Activated CD4-positive, alpha-beta T cell treated with anti-CD3 and anti-CD28 coated beads, Interleukin-2, amount 10 ng/mL, durations not matched to agents 24 days and 14 days (primary cell): ENCODE measurements at places on chromosomes 16 and 17. TPM values are rescaled to one million over a fixed set of nuclear protein-coding genes. Genes with fewer than 3 reads are reported as not detected.
A peak's percentile ranks its signal among the peaks of the same experiment; 100 is the strongest.

GRCh38 chr17:29722411-29723198, 99.9 kb upstream of the CORO6 start:
- peak; percentile 79 for DNase-seq

DNA sequence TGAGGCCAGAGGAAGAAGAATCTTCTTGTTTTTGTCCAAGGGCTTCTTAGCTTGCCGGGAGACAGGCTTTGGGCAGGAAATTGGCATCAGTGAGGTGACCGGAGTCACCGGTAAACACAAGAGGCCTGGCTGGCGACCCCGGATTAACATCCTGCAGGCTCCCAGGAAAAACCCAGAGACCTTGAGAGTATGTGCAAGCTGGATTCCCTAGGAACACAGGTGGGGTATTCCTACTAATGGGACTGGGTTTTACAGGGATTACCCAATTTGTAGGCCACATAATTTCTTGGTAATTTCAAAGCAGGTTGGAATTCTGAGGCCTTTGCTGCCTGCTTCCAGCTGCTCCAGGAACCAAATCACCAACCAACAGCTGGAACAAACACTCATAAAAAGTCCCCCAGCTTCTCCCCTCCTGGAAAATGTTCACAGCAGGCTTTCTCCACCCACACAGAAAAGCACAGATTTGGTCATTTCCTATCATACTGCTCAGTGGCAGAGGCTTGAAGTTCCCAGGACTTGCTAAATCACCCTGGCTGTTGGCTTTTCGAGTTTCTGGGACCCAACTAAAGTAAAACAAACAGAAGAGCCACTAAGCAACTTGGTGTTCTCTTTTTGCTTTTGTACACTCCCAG, 258.8 kb downstream of the IRF8 start:
- DNase-seq = no peak

- DNase-seq = no peak
Measured at GRCh38 chr16:17526956-17527937, 56.5 kb upstream of the XYLT1 start.

GRCh38 chr16:12132290-12132689, 155.8 kb downstream of the SNX29 start:
- DNase-seq = no peak

DNA sequence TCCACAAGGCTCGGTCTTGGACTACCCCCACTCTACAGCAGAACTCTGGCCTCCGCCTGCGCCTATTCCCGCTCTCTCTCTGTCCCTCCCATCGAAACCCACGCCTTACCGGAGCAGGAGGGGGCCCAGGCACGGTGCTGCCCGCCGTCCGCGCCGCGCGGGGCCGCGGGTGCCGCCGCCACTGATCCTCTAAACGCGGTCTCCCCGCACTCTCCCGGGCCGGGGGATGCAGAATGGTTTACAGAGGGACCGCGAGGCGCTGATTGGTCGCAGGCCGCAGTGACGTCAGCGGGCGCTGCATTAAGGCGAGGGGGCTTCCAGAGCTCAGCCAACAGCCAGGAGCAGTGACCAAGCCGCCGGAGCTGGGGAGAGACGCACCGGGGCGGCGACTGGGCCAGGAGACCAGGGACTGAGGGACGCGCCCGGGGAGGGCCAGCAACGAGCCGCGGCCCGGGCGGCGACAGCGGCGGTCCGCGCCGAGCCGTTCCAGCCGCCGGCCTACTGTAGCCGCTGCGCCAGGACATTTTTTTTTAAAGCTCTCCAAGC, 747 bp upstream of the LHX1 start:
- peak; percentile 63 for DNase-seq

DNA sequence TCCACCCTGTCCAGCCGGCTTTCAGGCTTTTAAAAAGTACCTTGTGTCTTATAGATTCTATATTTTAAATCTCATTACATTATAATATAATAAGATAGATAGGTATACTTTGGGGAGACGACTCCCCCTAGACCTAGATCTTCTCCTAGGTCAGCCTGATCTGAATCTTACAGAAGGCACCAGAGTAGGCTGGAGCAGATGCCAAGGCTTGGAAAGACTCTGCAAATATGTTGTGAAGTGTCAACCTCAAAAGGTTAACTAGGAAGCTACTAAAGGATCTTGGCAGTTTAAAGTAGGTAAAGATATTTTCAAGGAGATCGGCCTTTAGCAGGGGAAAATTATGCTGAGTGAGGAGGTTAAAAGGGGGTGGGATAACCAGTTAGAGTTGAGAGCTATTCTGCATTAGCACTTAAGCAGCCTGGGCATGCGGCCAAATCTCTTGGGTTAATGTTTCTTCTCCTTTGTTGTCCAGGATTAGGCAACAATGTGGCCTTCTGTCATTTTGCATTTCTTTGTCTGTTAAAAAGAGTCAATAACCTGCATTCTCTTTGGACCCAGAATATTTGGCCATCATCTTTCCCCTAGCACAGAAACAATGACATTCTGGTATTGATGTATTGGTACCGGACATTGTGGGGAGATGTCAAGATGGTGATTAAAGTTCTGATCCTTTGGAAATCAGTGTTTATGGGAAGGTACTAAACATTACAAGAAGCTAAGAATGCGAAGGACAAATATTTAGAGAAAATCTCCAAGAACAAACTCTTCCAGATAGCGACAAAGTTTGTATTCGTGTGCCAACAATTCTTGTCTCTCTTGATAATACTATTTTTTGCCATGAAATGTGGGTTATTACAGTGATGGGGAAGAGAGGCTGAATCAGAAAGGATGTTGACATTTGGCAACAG, 51.2 kb upstream of the DHX40 start:
- no peak for DNase-seq

DNA sequence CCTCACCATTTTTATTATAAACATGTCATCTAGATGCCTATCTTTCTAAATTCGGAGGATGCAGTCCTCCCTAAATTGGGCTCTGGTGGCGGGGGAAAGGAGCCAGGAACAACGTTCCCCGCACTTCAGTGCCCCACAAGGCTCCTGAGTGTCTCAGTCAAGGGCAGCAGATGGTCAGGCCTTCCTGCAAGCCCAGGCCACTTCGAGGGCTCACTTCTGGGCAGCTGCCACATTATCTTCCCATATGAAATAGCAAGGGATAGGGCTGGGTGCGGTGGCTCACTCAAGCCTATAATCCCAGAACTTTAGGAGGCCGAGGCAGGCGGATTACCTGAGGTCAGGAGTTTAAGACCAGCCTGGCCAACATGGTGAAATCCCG, 32.3 kb downstream of the FBXO31 start:
- no peak for DNase-seq

DNA sequence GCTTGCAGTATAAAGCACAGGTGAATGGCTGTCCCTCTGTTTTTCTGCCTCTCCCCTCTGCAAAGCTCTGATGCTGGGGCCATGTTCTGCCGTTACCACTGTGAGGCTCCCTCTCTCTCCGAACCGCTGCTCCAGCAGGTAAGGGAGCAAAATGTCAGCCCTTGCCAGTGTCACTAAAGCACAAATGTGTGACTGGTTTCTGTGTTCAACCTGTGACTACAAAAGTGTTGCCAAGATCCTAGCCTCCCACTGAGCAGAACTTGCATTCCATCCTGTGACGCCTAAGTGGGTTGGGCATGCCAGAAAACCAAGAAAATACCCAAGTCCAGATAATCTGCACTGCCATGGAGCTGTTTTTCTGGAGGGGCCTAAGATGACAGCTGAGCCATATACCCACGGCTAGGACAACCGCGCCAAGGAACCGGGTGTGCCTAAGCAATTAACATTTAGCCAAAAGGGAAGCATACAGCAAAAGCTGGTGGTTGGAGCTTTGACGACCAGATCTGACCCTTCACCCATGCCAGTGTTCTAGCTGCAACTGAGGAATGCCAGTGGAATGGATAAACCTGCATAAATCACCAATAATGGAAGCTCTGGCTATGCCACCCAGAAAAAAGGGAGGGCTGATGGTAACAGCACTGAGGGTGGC, 35.0 kb downstream of the PSME3IP1 start:
- no peak for DNase-seq

DNA sequence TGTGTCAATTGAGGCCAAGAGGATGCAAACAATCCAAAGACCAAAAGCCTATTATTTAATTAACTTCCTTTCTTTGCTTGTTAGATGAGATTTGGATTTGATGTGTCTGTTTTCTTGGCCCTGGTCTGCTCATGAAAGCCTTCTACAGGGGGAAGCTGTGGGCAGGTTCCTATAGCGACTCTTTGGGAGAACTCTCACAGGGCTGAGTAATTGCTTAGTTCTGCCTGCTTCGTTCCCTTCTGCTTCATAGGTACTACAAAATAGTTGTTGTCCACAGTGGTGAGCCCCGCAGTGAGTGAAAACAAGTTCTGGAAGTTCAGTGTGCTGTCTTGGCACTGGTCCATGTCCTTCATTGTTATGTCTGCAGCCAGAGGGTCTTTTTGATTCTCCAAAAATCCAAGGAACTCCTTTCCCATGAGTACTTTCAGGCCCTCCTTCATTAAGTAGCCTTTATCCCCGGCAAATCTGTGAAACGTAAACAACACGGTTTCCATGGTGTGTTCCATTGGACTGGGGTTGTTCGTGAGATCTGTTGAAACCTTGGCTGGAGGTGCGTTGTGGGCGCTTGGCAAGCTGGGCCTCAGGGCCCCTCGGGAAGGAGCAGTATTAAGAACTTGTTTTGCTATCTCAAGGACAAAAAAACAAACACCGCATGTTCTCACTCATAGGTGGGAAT, 30.0 kb upstream of the ANKRD40CL start:
- no peak for DNase-seq

DNA sequence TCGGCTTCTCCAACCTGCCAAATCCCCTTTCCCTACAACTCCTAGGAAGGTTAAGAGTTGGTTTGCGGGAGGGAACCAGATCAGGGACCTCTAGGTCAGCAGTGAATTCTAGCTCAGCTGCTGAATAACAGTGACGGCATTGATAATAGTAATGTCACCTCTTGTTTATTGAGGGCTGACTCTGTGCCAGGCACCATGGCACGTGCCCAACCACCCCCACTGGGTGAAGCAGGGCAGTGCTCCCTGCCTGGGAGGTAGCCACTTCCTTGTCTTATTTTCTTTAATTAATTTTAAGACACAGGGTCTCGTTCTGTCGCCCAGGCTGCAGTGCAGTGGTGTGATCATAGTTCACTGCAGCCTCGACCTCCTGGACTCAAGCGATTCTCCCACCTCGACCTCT, 5.5 kb upstream of the PPL start:
- no peak for DNase-seq

GRCh38 chr16:54459509-54460262, 173.1 kb upstream of the IRX3 start:
- DNase-seq = no peak

GRCh38 chr16:5642011-5642410, 544.4 kb upstream of the EEF2KMT start:
- no peak for DNase-seq

DNA sequence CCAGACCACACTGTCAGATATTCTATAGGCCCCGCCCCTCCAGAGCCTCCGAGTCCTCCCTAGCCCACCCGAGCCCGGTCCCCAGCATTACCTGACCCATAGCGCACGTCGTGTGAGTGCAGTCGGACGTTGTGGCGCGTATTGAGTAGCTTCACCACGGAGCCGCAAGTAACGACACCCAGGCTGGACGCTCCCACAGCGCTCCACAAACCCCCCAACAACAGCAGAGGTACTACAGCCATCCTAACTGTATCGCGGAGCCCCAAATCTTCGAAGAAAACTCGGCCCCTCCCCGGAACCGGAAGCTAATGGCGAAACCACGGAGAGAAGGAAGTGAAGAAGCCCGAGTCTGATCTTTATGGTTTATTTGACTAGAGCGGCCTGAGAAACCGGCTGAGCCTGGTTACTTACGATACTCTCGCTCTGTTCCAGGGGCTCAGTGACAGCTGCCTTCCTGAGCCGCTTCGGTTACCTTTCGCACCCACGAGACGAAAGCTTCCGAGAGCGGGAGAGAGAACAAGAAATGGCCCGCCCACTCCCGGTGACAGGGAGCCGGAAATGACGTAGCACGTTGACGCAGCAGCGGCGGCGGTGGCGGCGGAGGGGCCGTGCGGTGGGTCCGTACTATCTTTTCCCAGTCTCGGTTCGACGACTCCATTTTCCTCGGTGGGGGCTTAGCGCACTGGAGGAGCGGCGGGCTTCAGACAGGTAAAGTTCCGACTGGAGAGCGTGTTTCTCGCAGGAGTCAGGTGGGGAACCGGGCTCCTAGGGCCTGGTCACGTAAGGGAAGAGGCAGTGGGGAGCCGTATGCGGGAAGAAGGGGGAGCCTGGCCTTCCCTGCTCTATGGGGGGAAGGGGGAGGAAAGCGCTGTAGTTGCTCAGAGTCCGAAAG, at the start of the genes SDF2 and SUPT6H:
TSS of gene SDF2 (minus strand) at position 272 of the 892 bp plus-strand sequence. CDS start at position 242, 30 bp downstream.
TSS of gene SUPT6H (plus strand) at position 571 of the 892 bp plus-strand sequence. CDS start 11,197 bp downstream, outside the sequence.
- DNase-seq = peak; percentile 98

- DNase-seq = peak; percentile 70
Measured at GRCh38 chr17:36849871-36850348, 87.4 kb upstream of the LHX1 start.

DNA sequence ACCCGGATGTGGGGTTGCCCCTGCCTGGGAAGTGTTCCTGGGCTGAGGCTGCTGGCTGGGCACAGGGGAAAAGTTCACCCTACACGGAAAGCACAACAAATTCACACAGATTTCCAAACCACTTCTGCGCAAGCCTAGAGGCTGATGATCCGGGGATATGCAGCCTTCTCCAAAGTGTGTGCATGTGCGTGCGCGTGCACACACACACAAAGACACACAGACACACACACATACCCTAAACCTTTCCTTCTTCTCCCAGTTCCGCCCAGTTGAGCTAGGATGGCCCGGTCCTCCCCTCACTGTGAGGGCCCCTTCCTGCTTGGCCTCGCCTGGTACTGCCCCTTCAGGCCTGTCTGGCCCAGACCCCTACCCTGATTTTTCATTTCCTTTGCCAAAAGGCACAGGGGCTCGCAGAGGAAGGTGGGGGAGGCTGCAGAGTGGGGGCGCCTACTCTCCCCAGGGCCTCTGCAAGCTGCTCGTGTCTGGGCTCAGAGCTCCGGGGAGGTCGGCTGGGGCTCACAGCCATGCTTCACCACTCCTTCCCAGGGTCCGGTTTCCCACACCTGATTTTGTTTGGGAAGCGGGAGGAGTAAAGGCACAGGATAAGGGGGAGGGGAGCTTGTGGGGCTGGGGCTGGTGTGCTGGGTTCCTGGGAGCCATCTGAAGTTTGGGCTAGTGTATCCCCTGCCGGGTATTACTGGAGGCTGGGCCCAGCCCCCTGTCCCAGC, 144.7 kb downstream of the ENGASE start:
- no peak for DNase-seq

GRCh38 chr17:42686520-42687128, 4.3 kb downstream of the CNTNAP1 start:
- no peak for DNase-seq

GRCh38 chr16:80500116-80500859, 40.5 kb upstream of the DYNLRB2 start:
- DNase-seq = no peak

The KRT12 gene
- total RNA-seq = not detected in 2 replicates

The EPX gene
- total RNA-seq = not detected in 2 replicates

The CCL17 gene
- 0.66 TPM in 1 of 2 replicates, not detected in the other for total RNA-seq

The FSCN2 gene
- 0.26 and 0.51 TPM in 2 replicates for total RNA-seq

The AHSP gene
- not detected in 2 replicates for total RNA-seq
